Activated CD4-positive, alpha-beta T cell treated with anti-CD3 and anti-CD28 coated beads, Interleukin-2, amount 10 ng/mL, durations not matched to agents 24 days and 14 days (primary cell): ENCODE measurements at places on chromosomes 5 and 9. TPM values are rescaled to one million over a fixed set of nuclear protein-coding genes. Genes with fewer than 3 reads are reported as not detected.

Gene CNTNAP3B
- not detected in 2 replicates for total RNA-seq

DNA sequence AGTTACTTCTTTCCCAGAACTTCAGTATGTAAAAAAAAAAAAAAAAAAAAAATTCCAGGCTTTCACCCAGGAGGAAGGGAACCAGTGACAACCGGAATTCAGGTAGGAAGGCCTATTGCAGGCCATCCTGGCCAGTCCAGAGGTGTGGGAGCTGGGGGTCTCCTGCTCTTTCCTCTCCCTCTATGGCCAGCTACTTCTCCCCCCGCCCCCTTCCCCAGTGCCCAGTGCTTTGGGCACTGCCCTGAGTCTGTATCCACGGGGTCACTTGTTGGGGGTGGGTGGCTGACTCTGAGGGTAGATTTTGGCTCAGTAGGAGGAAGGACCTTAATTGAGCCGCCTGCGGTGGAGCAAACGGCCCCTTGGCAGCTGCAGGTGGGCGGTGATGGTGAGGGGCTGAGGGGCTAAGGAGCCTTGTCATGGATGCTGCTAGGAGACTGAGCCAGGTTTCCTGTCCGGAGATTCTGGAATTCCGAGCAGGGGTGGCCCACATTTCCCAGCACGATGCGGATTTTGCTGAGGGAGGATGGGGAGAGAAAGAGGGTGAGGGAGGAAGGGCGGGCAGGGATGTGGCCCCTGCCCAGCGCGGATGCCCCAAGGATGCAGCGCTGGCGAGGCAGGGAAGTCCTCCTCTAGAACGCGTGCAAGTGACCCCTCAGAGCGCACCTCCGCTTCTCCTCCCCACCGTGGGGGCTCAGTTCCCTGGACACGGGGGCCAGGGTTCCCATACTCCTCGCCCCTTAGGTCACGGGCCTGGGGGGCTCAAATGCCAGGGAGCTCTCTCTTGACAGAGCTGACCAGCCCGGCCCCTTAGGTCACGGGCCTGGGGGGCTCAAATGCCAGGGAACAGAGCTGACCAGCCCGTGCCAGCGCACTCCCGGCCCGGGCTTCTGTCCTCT, 1.2 kb upstream of the PHF2 start:
- no peaks in the 10 kb centered on the region for H3K27me3 ChIP-seq
- peaks cover 24% of the 10 kb centered on the region for H3K4me1 ChIP-seq
- peak overlapping the region; percentile 91 for H3K4me3 ChIP-seq
- H3K27ac ChIP-seq: peak overlapping the region; percentile 94
- DNase-seq: no peak
- H3K36me3 ChIP-seq: peaks cover 18% of the 10 kb centered on the region

GRCh38 chr5:84181093-84181492, 203.6 kb downstream of the EDIL3 start:
- H3K27ac ChIP-seq: no peak overlapping the region
- DNase-seq: no peak
- no peaks in the 10 kb centered on the region for H3K27me3 ChIP-seq

DNA sequence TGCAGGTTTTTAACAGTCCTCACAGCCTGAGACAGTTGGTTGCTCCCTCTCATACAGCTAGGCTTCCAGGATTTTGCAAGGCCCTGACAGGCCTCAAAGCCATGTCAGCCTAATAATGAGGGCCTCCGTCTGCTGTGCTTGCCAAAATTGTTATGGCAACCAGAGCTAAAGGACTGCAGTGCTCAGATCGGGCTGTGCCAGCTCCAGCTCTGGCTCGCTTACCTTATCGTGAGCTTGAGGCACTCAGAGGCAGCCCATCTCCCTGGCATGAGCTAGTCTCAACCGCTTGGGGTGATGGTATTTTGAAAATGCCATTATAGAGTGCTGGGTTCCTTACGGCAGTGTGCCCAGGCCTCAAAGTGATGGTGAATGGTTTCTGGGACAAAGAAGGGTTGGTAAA, 8.4 kb downstream of the MTAP start:
- no peak overlapping the region for H3K4me3 ChIP-seq
- peaks cover 33% of the 10 kb centered on the region for H3K36me3 ChIP-seq
- peaks cover 30% of the 10 kb centered on the region for H3K4me1 ChIP-seq
- no peak for DNase-seq
- H3K27me3 ChIP-seq: no peaks in the 10 kb centered on the region

DNA sequence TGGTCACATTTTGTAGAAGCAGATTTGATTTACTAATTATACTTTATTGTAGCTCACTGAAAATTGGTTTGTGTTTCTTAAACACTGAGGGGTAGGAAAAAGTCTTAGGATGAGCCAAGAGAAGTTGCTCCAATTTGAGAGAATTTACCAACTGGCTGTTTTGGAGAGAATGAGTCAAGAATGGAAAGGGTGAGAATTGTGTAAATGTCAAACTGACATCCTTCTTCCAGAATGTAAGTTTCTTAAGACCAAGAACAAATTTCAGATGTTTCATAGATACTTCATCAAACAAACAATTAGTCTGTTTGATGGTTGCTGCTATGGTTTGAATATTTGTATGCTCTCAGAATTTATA, 106.2 kb upstream of the TXNDC8 start:
- no peak overlapping the region for H3K27ac ChIP-seq
- H3K4me3 ChIP-seq: no peak overlapping the region
